Chondrocyte (in vitro differentiated cells): ENCODE measurements at places on chromosomes 1 and 21. TPM values are rescaled to one million over a fixed set of nuclear protein-coding genes. Genes with fewer than 3 reads are reported as not detected.

Gene CELA3A
- total RNA-seq, result not detected in 3 replicates

DNA sequence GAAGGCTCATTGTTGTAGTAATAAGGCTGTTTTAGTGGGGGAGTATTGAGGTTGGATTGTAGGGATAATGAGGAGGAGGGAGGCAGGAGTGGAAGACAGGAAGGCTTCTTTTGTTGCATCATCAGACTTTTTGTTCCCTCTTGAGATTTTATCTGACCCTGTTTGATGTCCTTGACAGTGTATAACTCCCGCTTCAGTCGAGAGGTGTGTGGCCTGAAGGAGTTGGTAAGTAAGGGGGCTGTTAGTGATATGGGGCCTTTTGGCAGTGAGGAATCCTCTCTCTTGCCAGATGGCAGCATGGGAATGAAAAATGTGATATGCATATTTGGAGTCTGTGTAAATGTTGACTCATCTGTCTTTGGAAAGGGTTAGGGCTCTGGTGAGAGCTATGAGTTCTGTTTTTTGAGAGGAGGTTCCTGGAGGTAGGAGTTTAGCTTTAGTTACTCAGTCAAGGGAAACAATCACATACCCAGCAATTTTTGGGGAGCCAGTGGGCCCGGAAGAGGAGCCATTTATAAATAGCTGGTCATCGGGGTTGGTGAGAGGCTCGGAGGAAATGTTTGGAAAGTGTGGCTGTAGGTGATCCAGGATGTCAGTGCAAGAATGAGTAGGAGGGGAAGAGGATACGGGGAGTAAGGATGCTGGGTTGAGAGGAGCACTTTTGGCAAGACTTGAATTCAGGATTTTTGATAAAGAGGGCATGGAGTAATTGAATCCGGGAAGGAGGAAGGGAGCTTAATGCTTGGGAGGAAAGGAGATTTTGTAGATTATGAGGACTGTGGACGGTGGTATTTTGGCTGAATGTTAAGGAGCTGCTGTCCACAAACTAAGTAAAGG is 136.7 kb upstream of the ETV3 start:
- H3K4me1 ChIP-seq, result no peaks in the 10 kb centered on the region
- H3K27ac ChIP-seq, result no peak overlapping the region
- no peaks in the 10 kb centered on the region for H3K36me3 ChIP-seq
- DNase-seq, result no peak
- peaks cover 6% of the 10 kb centered on the region for H3K27me3 ChIP-seq

- peaks cover 2% of the 10 kb centered on the region for H3K36me3 ChIP-seq
- H3K27me3 ChIP-seq, result peaks cover 22% of the 10 kb centered on the region
- H3K4me3 ChIP-seq, result no peak overlapping the region
- DNase-seq, result no peak
- H3K4me1 ChIP-seq, result peaks cover 9% of the 10 kb centered on the region
Measured at GRCh38 chr21:18249672-18250071, 5.0 kb downstream of the CHODL start.

GRCh38 chr1:175555266-175555665 is 188.1 kb downstream of the TNR start:
- H3K4me1 ChIP-seq, result peaks cover 7% of the 10 kb centered on the region
- H3K36me3 ChIP-seq, result no peaks in the 10 kb centered on the region
- H3K27me3 ChIP-seq, result no peaks in the 10 kb centered on the region

- no peaks in the 10 kb centered on the region for H3K27me3 ChIP-seq
- H3K27ac ChIP-seq, result no peak overlapping the region
- peaks cover 18% of the 10 kb centered on the region for H3K4me1 ChIP-seq
- H3K4me3 ChIP-seq, result no peak overlapping the region
Measured at GRCh38 chr1:172005856-172006255, 164.6 kb downstream of the DNM3 start.

DNA sequence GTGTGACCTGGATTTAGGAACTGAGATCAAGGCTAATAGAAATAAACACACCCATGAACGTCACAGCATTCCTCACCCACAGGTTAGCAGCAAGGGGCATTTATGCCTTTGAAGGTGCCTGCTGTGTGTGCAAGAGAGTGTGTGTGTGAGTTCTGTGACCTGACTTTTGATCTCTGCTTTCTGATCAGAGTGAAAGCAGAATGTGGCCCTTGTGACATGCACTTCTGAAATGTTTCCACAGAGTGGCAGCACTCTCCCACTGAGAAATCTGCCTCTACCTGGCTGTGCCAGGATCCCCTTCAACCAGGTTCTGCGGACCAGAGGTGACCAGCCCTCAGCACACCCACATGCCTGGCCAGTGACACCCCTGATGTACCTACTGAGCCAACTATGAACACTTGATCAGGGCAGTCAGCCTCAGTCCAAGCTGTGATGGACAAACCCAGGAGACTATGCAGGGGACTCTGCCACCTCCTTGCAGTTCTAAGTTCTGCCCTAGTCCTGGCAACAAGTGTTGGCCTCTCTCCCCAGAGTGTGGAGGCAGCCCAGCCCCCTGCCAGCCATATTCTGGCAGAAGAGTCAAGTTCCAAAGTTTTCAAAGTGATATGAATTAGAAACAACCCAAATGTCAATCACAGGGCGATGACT is 41.0 kb downstream of the RXRG start:
- H3K27me3 ChIP-seq, result peaks cover 56% of the 10 kb centered on the region
- H3K27ac ChIP-seq, result no peak overlapping the region
- H3K4me1 ChIP-seq, result no peaks in the 10 kb centered on the region
- DNase-seq, result no peak
- no peaks in the 10 kb centered on the region for H3K36me3 ChIP-seq

- peaks cover 3% of the 10 kb centered on the region for H3K27me3 ChIP-seq
- no peak for DNase-seq
- H3K4me1 ChIP-seq, result no peaks in the 10 kb centered on the region
- no peak overlapping the region for H3K4me3 ChIP-seq
- no peak overlapping the region for H3K27ac ChIP-seq
Measured at GRCh38 chr1:3285106-3285740, 169.2 kb upstream of the ARHGEF16 start.
